ENCODE measurements at places on chromosomes 3 and 15.
A peak's percentile ranks its signal among the peaks of the same experiment; 100 is the strongest.

DNA sequence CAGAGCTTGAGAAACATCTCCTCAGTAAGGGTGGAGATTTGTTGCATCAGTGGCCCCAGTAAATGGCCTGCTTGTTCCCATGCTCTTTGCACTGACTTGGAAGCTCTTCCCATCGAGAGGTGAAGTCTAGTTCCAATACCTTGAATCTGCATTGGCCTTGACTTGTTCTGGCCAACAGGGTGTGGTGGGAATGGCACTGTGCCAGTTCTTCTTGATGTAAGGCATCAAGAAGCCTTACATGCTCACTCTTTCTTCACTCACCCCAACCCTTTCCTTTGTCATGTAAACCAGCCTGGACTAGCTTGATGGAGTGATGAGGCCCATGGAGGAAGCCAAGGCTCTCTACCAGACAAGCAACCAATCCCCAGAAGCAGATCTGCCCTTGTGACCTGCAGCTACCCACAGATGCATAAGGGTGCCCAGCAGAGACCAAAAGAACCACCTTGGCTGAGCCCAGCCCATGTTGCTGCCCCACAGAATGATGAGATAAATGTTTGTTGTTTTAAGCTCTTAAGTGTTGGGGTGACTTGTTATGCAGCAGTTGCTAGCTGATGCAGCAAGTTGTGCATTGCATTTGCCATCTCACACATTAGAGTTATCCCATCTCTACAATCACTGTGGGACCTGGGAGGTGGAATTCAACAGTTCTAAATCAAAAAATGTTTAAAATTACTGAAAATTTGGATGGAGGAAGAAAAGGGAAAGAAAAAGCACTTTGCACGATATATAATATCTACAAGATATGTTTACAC is 11.1 kb upstream of the MGLL start:
- DNase-seq, result no peak

DNA sequence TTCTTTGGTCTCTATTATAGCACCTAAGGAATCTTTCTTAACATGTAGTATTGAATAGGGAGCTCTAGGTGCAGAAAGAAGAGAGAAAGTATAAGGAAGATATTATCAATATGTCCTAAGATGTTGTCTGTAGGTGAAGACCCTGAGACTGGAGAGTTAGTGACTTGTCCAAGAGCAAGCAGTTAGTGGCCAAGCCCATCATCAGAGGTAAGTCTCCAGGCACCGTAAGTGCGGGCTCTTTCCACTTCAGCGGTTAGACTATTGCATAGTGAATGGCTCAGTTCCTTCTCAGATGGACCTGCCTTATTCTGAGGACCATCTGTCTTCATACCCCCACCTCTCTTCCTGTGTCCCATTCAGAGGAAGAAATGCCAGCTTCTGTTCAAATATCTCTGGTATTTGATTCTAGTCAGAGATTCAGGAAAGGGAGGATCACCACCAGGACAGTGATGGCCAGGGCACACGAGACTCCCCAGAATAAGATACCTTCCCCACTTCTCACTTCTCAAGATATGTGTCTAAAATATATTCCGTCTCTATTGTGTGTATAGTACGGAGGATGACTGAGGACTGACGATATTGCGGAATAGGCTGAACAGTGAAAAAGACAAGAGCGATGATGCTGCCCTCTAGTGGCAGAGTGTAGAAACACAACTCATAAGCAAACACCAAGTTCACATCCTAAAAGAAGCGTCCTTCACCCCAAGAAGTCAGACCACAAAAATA is 19.1 kb upstream of the ADGRG7 start:
- DNase-seq, result peak; percentile 39

- no peak for DNase-seq
Observed at GRCh38 chr15:38378161-38378560, 75.8 kb upstream of the FAM98B start.

- DNase-seq, result no peak
Observed at GRCh38 chr3:32455609-32456428, 46.8 kb downstream of the CMTM6 start.

GRCh38 chr3:71227270-71227661 is 356.3 kb downstream of the FOXP1 start:
- no peak for DNase-seq

DNA sequence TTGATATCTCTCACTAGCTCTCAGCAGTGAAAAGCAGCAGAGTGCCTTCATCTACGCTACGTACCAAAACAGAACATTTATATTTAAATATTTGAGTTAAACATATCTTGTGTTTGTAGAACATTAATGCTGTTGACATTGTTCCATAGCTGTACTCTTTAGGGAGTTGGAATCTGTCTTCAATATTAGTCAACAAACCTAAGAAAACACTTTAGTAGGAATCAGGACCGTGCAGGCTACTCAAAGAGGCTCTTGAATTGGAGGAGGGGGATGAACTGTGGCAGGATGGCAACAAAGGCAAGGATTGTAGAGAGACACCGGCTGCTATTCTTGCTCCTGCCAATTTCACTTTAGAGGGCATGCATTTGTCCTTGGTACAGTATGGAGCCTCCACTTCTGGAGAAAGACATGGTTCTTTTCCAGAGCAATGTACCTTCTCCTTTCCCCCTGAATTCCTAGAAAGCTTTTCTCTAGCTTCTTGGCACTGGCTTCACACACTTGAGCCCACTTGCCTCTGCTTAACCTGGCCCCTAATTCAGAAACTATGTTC is 265.9 kb downstream of the CD47 start:
- no peak for DNase-seq

GRCh38 chr15:33242165-33242564 is 47.7 kb upstream of the FMN1 start:
- no peak for DNase-seq

GRCh38 chr3:118244761-118245160 is 789.9 kb downstream of the IGSF11 start:
- no peak for DNase-seq

DNA sequence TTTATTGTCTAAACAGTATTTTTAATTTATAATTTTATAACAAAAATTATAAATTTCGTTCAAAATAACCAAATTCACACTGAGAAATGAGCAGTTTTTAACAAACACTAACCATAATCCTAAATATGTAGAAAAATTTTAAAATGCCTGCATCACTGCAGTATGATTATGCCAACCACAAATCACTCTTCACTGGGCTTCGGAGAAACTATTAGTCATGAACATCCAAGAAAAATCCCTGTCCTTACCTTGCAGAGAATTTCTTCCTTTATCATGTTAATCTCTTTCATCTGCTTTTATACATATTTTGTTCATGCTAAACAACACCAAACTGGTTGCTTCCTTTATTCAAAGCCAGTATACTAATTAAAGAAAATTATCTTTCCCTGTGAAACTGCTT is 511.0 kb upstream of the ALCAM start:
- no peak for DNase-seq

- no peak for DNase-seq
Observed at GRCh38 chr15:32957219-32957618, 237.3 kb downstream of the FMN1 start.

GRCh38 chr3:71369701-71370391 is 213.7 kb downstream of the FOXP1 start:
- peak; percentile 68 for DNase-seq

DNA sequence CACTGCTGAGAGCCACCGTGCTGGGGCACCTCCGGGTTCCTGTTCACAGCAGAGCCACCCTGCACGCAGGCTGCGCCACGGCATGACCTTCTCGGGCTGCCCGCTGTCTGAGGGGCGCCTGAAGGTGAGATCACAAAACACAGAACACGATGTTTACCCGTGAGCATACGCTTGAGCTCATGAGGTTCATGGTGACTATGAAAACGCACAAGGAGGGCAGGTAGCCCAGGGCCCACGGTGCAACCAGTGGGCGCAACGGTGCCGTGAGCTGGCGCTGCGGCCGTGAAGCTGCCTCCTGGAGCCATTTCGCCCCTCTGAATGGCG is 36.1 kb downstream of the KLHL25 start:
- no peak for DNase-seq

- no peak for DNase-seq
Observed at GRCh38 chr15:52097180-52097579, 15.4 kb downstream of the BCL2L10 start.

- DNase-seq, result no peak
Observed at GRCh38 chr3:133825969-133826727, 20.5 kb downstream of the SRPRB start.

- DNase-seq, result no peak
Observed at GRCh38 chr3:45958321-45958791, 15.1 kb downstream of the CXCR6 start.

DNA sequence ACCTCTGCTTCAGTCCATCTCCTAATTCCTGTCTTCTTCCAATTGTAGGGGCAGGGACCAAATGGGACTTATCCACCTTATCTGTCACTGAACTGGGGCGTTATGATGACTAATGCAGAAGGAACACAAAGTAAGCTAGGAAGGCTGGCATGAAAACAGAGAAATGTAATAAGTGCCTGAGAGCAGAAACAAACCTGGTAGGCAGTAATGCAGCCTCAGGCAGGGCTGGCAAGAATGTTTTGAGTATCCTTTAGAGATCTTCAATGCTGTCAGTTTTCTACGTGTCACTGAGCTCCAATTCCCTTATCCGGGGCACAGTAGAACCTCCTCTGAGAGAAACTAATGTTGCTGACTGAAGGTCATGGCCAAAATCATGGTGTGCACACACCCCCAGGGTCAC is 246.2 kb upstream of the TBL1XR1 start:
- DNase-seq, result no peak

- peak; percentile 87 for DNase-seq
Observed at GRCh38 chr3:132543011-132543739, 53.9 kb upstream of the ACKR4 start.

GRCh38 chr3:128573707-128574162 is 76.9 kb downstream of the RPN1 start:
- no peak for DNase-seq

GRCh38 chr3:183392186-183393034 is 36.0 kb downstream of the MCF2L2 start:
- no peak for DNase-seq

DNA sequence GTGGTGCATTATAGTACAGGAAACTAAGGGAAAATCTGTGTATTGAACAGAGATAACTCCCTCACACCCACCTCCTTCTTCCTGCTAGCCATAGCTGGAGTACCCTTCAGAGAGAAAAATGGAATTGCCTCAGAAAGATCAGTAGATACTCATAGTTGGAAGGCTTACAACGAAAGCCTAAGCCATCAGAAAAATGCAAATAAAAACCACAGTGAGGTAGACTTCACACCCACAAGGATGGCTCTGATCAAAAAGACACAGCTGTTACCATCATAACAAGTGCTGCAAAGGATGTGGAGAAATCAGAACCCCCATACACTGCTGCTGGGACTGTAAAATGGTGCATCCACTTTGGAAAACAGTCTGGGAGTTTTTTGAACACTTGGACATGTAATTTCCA is 7.4 kb upstream of the DLG1 start:
- DNase-seq, result peak; percentile 71

GRCh38 chr3:171149526-171150116 is 123.1 kb upstream of the SLC2A2 start:
- no peak for DNase-seq

GRCh38 chr3:195270079-195270816 is 711 bp downstream of the XXYLT1 start:
- DNase-seq, result no peak

- DNase-seq, result no peak
Observed at GRCh38 chr3:39548282-39548681, 80.8 kb downstream of the MOBP start.

DNA sequence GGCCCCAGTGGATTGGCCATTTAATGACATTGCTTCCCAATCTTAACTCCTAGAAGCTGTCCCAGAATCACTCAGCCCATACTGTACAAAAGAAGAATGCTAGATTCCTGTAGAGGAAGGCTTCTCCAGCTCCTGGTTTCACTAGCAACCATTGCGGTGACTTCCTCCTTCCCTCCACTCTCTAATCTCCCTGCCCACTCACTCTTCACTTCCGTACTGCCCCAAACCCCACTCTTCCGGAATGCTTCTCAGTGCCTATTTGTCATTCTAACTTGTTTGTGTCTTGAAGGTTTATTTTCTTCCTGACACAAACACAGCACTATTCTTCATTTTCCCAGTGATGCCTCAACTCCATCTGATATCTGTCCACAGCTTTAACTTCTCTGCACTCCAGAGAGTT is 97.1 kb upstream of the SPATA16 start:
- no peak for DNase-seq

GRCh38 chr15:98842192-98842972 is 165.2 kb downstream of the PGPEP1L start:
- no peak for DNase-seq

- no peak for DNase-seq
Observed at GRCh38 chr15:91784973-91785709, 68.4 kb upstream of the SLCO3A1 start.

- peak; percentile 45 for DNase-seq
Observed at GRCh38 chr3:16516695-16517481, 3.4 kb upstream of the RFTN1 start.

GRCh38 chr3:148528024-148528423 is 169.7 kb upstream of the AGTR1 start:
- peak; percentile 10 for DNase-seq

DNA sequence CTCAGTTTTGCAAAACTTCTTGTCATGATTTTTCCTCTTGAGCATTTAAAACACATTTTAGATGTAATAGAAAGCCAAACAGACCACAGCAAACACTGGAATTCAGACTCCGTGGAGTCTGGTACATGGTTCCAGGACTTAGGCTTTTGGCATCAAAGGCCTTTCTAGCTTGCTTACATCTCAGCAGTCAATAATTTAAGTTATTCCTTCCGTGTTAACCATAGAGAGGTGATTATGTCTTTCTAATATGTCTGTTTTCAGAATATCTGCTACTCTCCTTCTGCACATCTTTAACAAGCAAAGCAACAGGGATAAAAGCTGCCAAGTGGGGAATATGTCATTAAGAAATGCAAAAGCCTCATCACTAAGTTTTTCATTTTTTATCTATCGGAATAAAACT is 171.7 kb upstream of the CRBN start:
- no peak for DNase-seq

- no peak for DNase-seq
Observed at GRCh38 chr3:51691949-51692348, 14.9 kb upstream of the GRM2 start.

- DNase-seq, result no peak
Observed at GRCh38 chr3:100329800-100330489, 4.6 kb upstream of the NIT2 start.

GRCh38 chr3:36597422-36597821 is 166.9 kb downstream of the DCLK3 start:
- no peak for DNase-seq
